ENCODE measurements at places on chromosomes 3 and 15. TPM values are rescaled to one million over a fixed set of nuclear protein-coding genes. Genes with fewer than 3 reads are reported as not detected.

GRCh38 chr3:16385151-16385550 is 120.1 kb downstream of the OXNAD1 start:
- DNase-seq, result no peak

GRCh38 chr15:73694419-73694818 is 10.2 kb downstream of the CD276 start:
- no peak for DNase-seq

Gene THAP10
- polyA plus RNA-seq, result 10.4 TPM

DNA sequence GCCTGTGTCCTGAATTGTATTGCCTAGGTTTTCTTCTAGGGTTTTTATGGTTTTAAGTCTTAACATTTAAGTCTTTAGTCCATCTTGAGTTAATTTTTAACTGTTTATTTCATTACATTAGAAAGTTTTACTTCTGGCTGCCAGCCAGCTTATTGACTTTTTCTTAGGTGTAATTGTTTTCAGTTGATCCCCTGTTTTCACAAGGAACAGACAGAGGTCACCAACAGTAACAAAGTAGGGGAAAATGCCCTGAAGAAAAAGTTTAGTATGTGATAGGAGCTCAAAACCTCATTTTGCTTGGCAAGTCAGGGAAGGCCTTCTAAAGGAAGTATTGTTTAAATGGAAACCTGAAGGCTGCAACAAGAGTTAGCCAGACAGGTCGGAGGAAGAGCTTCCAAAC is 10.4 kb downstream of the WDR48 start:
- no peak for DNase-seq

Gene ZNF770
- 64.4 TPM for polyA plus RNA-seq

Gene RPL32
- 2,193 TPM for polyA plus RNA-seq

Gene SCAANT1
- polyA plus RNA-seq, result 1.1 TPM

DNA sequence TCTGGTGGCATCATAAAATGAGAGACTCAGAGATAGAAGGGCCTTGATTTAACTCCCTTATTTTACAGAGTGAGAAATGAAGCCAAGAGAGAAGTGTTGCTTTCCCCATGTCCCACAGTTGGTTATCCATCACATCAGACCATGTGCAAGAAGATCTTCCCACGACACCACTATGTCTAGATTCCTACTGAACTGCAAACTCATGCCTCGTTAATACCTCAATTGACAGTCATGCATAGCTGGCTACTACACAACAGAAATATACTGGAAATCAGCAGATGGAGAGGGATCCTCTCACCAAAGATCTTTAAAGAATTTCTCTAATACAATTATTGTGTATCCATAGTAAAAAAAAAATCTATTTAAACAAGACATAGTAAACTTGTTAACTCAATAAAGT is 33.3 kb downstream of the PEAK1 start:
- no peak for DNase-seq

GRCh38 chr3:117091676-117092075 is 382.1 kb downstream of the TUSC7 start:
- DNase-seq, result no peak

DNA sequence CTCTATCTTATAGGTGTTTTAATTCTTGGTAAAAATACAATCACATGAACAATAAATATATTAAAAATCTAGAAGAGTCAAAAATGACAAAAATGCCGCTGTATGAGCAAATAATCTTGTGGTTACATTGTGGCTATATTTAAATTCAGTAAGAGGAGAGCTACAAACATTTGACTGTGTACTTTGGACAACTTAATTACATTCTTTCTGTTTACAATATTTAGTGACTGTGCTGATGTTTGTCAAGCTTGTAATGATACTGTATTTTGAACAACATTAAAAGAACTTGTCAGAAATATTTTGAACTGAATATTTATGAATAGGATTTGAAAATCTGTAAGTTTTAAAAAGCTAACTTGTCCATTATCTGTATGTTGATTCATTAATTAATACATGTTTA is 598.3 kb downstream of the SI start:
- no peak for DNase-seq

- no peak for DNase-seq
These were observed 17.2 kb upstream of the NMNAT3 start for GRCh38 chr3:139695007-139695406.

- no peak for DNase-seq
These were observed 12.4 kb downstream of the PCCB start for GRCh38 chr3:136262559-136262958.

DNA sequence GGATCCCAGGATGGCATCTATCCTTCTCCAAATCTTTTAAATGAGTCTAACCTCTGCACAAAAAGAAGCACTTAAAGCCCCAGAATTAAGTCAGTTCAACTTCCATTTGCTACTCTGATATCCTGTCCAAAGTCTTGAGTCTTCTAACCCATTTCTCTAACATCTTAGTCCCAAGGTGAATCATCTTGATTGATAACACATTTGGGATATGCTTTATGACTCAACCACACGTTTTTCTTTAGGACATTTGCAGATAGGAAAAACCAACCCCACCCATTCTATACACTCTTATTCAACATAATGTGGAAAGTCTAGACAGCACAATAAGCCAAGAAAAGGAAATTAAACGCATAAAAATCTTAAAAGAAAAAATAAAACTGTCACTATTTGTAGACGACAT is 18.8 kb upstream of the TEX9 start:
- DNase-seq, result no peak

Gene UACA
- 84.0 TPM for polyA plus RNA-seq

GRCh38 chr15:55742498-55742926 is 440 bp downstream of the PRTG start:
- DNase-seq, result peak; percentile 41

- DNase-seq, result no peak
These were observed 2.1 kb downstream of the SH3GL3 start for GRCh38 chr15:83449250-83449671.

DNA sequence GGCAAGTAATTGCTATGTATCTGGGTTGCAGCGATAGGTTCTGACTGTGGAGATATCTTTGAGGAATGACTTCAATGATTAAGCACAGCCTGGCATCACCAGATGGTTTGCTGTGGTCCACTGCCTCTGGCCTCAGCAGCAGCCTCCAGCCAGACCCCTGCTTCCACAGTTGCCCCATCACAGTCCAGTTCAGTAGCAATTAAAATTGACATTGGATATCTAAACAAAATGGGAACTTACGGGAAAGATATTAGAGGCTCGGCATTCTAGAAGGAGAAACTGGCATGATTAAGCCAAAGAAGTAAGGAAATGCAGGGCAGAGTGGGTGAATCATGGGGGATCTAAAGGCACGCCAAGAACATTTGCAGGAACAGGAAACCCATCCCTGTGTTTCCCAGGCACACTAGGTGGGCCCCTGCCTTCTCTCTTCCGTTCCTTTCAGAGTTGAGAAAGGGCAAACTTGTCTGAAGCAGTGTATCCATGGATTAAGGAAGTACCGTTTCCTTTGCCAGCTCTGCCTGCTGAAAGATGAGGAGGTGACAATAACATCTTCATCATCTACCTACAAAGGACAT is 36.3 kb upstream of the SH3BP5 start:
- no peak for DNase-seq

Gene ATP2C1
- 129 TPM for polyA plus RNA-seq

- DNase-seq, result no peak
These were observed 6.9 kb downstream of the TGFBR2 start for GRCh38 chr3:30613133-30613825.

DNA sequence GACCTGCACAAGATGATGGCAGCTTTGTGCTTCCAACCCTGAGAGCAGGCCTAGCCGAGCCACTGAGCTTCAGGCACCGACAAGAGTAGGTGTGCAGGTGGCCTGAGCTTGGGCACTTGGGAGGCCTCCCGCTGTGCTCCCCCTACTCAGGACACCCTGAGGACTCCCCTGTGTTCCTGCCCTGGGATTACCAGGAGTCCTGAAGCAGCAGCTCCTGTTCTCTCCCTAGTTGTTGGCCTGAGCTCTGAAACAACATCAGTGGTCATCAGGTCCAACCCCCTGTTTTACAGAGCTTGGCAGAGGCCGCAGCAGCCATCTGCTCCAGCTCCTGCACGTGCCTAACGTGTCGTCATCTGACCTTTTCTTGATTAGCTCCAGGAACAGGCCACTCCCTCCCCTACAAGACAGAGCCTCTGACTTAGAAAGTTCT is 8.0 kb upstream of the MESP2 start:
- no peak for DNase-seq

Gene BAHD1
- polyA plus RNA-seq, result 23.6 TPM

DNA sequence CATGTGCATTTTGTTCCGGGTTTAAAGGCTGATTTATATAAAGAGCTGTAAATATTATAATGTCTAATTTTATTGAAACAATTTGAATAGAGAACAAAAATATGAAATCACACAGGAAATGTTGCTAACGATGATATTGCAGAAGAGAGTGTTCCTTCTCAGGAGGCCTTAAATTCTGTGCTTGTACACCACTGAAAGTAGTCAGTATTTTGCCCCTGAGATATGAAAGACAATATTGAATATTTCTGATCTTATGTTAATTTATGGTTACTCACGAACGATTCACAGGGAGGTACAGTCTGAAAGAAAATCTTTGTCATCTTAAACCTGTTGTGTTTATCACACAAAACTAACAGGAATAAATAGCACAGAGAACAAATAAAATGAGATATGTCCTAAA is 213.2 kb upstream of the PLSCR5 start:
- DNase-seq, result no peak

- DNase-seq, result no peak
These were observed 111.2 kb upstream of the SLC25A36 start for GRCh38 chr3:140830391-140830790.

Gene BCL2A1
- polyA plus RNA-seq, result 0.19 TPM

DNA sequence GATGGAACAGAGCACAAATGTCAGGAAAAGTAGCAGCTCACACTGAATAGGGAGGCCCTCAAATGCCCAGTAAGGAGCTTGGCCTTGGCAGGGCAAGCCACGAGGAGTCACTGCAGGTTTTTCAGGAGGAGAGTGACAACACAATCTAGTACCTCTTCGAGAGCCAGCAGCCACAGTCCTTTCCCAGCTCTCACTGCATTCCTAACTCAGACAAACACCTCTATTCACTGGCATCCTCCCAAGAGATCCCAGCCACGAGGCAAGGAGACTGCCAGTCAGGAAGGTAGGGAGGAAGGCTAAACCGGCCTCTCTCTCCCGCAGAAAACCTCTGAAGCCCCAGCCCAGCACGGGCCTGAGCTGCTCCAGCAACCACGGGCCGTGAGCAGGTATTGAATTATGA is 146.0 kb upstream of the SMAD3 start:
- no peak for DNase-seq

Gene NEK11
- polyA plus RNA-seq, result 19.2 TPM

GRCh38 chr3:119531151-119531550 is 28.3 kb downstream of the CD80 start:
- DNase-seq, result no peak

- DNase-seq, result no peak
These were observed 118.3 kb upstream of the MRPS22 start for GRCh38 chr3:139225548-139225947.

Gene SLC28A1
- polyA plus RNA-seq, result 6.8 TPM

Gene TICRR
- 12.3 TPM for polyA plus RNA-seq

DNA sequence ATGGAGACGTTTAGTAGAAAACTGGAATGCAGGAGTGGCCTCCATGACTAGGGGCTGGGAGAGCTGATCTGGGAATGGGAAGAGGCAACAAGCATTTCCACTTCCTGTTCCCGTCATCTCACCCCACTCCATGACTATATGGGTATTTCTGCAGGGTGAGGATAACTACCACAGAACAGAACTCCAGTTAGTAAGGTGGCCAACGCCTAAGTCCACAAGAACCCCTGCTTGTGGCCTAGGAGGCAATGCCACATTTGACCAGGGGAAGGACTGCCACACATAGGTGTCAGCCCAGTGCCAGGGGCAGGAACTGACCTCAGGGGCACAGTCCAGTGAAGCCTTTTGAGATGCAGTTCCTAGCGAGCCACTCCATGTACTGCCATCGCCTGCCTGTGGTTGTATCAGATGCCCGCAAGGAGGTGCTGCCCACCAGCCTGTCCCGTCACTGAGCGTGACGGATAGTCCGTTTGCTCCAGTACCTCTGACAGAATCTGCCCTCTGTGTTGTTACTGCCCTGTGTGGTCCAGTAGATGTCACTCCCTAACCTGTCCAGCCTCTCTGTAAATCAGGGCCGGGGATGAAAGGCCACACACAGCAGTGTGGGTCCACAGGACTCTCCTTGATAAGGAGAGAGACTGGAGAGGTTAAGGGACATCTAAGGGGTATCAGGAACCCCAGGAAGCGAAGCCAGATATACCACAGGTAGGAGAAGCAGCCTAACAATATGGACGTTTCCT is 3.5 kb upstream of the MTFMT start:
- no peak for DNase-seq

Gene OIP5
- polyA plus RNA-seq, result 10.5 TPM

Gene RPP25
- polyA plus RNA-seq, result 2.5 TPM

DNA sequence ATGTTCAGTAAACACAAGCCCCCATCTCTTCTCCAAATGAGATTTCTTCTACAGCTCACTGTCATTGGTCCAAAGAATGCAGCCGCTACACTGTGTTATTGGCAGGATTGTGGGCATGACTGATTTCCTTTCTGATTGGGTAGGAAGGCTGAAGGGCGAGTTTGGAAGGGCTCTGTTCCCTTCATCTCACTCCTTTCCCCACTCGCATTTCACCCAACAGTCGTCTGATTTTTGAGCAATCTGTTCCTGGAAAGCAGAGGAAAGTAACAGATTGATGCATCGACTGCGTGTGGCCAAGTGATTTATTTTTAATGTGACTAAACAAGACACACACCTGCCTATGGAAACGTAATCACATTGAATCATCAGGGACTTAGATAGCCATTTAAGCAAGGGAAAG is 55.5 kb downstream of the NOX5 start:
- no peak for DNase-seq

GRCh38 chr15:52037889-52038505 is 19.0 kb downstream of the MAPK6 start:
- DNase-seq, result no peak

DNA sequence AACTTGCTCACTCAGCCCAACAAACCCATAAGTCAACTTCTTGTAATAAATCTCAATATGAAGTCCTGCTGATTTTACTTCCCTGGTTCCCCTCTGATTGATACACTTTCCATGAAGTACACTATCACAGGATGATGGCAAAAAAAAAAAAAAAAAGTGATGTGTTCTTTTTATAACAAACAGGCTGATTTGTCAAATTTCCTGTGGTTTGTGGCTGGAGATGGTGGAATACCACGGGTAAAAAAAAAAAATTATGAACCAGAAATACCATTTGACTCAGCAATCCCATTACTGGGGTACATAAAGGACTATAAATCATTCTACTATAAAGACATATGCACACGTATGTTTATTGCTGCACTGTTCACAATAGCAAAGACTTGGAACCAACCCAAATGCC is 10.7 kb upstream of the SERPINI2 start:
- DNase-seq, result no peak

Gene ACTRT3
- polyA plus RNA-seq, result 5.4 TPM

Data from renal cortex interstitium (tissue), 15 donors.